Fibroblast of villous mesenchyme (primary cell): ENCODE measurements at places on chromosomes 2 and 18. TPM values are rescaled to one million over a fixed set of nuclear protein-coding genes. Genes with fewer than 3 reads are reported as not detected.
A peak's percentile ranks its signal among the peaks of the same experiment; 100 is the strongest.

REG3G gene
- total RNA-seq: not detected in 2 replicates

CROCC2 gene
- not detected in 2 replicates for total RNA-seq

GALNT14 gene
- total RNA-seq: under 0.01 TPM in 1 of 2 replicates, not detected in the other

RGPD5 gene
- 36.1 and 42.3 TPM in 2 replicates for total RNA-seq

CXCR1 gene
- total RNA-seq: not detected in 2 replicates

REG3A gene
- total RNA-seq: not detected in 2 replicates

GRCh38 chr2:172597176-172597842, 41.4 kb downstream of the PDK1 start:
- peak; percentile 89 for DNase-seq

GRCh38 chr2:234399451-234400246, 97.2 kb downstream of the ARL4C start:
- no peak for DNase-seq

- DNase-seq: peak; percentile 36
Observed at GRCh38 chr2:70627211-70627898, 73.7 kb upstream of the TGFA start.

- DNase-seq: no peak
Observed at GRCh38 chr18:32775628-32776027, 2.8 kb upstream of the KLHL14 start.

DNA sequence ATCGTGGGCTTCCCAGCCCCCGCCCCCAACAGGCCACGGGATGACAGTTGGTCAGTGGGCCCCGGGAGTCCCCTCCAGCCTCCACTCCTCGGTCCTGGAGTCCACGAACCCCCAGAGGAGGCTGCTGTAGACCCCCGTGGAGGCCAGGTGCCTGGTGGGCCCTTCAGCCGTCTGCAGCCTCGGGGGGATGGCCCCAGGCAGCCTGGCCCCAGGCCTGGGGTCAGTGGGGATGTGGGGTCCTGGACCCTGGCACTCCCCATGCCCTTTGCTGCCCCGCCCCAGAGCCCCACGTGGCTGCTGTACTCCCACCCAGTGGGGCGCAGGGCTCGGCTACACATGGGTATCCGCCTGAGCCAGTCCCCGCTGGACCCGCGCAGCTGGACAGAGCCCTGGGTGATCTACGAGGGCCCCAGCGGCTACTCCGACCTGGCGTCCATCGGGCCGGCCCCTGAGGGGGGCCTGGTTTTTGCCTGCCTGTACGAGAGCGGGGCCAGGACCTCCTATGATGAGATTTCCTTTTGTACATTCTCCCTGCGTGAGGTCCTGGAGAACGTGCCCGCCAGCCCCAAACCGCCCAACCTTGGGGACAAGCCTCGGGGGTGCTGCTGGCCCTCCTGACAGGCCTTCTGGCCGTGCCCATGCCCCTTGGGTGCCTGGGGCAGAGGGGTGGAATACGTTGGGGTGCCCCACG, 7.6 kb downstream of the NEU4 start:
- DNase-seq: no peak

- peak; percentile 49 for DNase-seq
Observed at GRCh38 chr2:66805016-66805865, 370.3 kb downstream of the MEIS1 start.

- DNase-seq: no peak
Observed at GRCh38 chr2:34414856-34415255, 815.8 kb upstream of the FAM98A start.

DNA sequence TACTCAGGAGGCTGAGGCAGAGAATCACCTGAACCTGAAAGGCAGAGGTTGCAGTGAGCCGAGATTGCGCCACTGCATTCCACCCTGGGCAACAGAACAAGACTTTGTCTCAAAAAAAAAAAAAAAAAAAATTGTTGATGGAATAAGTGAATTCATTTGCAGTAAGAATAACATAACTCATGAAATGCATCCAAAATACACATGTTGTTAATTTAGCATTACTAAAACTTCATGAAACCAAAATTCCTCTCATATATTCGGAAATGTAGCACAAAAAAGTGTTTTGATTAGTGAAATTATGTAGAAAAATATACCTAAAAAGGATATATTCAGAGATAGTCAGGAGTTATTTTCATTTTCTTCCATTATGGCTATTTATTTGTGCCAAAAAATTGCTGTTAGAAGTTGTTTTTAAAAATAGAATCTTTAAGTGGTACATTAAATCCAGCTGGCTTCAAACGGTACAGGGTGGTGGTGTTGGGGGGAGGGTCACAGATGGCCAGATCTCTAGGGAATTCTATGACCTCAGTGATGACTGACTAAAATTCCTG, 78.2 kb upstream of the UGP2 start:
- DNase-seq: peak; percentile 37

DNA sequence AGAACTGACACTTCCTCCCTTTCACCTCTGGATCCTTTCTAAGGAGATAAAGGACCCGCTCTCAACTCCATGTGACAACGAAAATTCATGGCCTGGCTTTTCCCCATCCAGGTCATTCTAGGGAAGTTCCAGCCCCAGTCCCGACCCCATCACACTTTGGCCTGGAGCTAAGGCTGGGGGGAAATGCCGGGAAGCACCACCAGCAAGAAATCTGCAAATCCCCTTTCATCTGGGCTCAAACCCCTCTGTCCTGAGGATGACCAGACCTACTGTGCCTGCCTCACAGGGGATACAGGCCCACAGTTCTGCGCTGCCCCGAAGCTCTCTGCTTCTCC, 1.3 kb downstream of the SIX2 start:
- no peak for DNase-seq

GRCh38 chr2:136134126-136134525, 16.2 kb upstream of the CXCR4 start:
- DNase-seq: no peak

DNA sequence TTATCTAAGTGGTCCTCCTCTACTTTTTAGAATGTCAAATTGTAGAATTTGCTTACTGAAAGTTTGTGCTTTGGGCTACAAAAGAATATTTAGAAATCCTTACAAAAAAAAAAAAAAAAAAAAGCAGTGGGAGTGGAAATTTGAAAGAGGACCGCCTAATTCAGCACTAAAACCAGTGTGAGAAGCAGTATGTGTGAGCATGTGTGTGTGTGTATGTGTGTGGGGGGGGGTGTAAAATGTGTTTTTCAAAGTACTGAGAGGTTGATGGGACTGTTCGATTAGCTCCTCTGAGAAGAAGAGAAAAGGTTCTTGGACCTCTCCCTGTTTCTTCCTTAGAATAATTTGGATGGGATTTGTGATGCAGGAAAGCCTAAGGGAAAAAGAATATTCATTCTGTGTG, at the start of gene VIT:
Gene VIT, plus strand, starts transcription at position 175 of the 400 bp plus-strand sequence. CDS start 19,664 bp downstream, outside the sequence.
- peak; percentile 16 for DNase-seq

- DNase-seq: no peak
Observed at GRCh38 chr2:225464346-225465025, 65.0 kb downstream of the NYAP2 start.
